ENCODE measurements at places on chromosomes 7 and 10. TPM values are rescaled to one million over a fixed set of nuclear protein-coding genes. Genes with fewer than 3 reads are reported as not detected.
A peak's percentile ranks its signal among the peaks of the same experiment; 100 is the strongest.

GRCh38 chr7:44162785-44163395 is 21.8 kb upstream of the MYL7 start:
- H3K36me3 ChIP-seq = no peaks in the 10 kb centered on the region
- H3K4me1 ChIP-seq = peaks cover 5% of the 10 kb centered on the region
- no peak overlapping the region for H3K4me3 ChIP-seq
- no peak for DNase-seq
- no peaks in the 10 kb centered on the region for H3K27me3 ChIP-seq

GRCh38 chr7:45033931-45034290 is 33.9 kb downstream of the CCM2 start:
- peaks cover 42% of the 10 kb centered on the region for H3K36me3 ChIP-seq
- H3K27me3 ChIP-seq = no peaks in the 10 kb centered on the region
- no peak overlapping the region for H3K4me3 ChIP-seq
- peak overlapping the region; percentile 85 for H3K27ac ChIP-seq

DNA sequence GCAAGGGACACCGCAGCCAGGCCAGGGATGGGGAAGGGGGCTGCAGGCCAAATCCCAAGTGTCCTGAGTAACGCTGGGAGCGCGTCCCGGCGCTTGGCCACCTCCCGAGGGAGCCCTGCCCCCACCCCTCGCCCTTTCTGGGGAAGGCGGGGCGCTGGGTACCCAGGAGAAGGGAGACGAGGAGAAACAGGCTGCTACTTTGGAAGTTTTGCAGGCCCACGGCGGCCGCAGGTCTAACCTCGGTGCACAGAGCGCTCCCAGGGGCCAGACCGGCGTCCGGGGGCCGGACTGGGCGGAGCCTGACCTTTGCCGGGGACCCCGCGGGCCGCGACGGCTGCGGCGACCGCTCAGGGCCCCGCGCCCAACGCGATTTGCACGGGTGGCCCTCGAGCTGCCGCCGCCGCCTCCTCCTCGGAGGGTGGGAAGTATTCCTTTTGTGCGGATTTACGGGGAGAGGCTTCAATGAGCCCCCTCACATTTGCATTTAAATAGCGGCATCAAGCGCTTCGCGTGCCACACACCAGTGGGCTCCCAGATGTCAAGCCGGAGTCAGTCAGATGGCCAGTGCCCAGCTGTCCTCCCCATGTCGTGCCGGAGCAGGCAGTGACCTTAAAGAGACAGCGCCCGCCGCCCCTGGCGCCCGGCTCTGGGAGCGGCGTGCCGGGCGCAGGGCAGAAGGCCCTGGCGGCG is 3.0 kb upstream of the EBF3 start:
- no peak overlapping the region for H3K4me3 ChIP-seq
- DNase-seq = no peak
- no peaks in the 10 kb centered on the region for H3K36me3 ChIP-seq
- peaks cover 17% of the 10 kb centered on the region for H3K4me1 ChIP-seq
- H3K27ac ChIP-seq = no peak overlapping the region

Gene DNTT
- not detected for total RNA-seq

- no peak overlapping the region for H3K4me3 ChIP-seq
- no peaks in the 10 kb centered on the region for H3K27me3 ChIP-seq
- DNase-seq = no peak
- H3K27ac ChIP-seq = no peak overlapping the region
These were observed 745.8 kb downstream of the SUGCT start for GRCh38 chr7:40880581-40880980.

- no peak overlapping the region for H3K4me3 ChIP-seq
- DNase-seq = no peak
- H3K36me3 ChIP-seq = no peaks in the 10 kb centered on the region
- no peaks in the 10 kb centered on the region for H3K4me1 ChIP-seq
These were observed 1196.8 kb upstream of the PHF14 start for GRCh38 chr7:9776900-9777299.

DNA sequence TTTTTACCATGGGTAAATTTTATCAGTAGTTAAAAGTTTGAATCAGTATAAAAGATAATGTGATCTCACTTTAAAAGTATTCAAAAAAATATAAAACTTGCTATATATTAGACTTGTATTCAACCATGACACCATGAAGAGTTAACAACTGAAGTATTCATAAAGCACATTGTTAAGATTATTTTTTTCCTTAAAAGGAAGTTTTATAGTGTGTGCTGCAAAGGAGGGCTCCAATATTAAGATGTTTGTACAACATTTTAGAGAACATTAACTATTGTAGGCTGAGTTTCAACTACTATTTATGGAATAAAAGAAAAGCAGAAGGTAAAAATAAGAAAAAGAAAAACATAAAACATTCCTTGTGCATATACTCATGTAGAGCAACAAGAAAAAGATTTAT is 24.5 kb upstream of the CUBN start:
- no peak for DNase-seq
- H3K27me3 ChIP-seq = no peaks in the 10 kb centered on the region
- H3K36me3 ChIP-seq = peaks cover 5% of the 10 kb centered on the region
- no peak overlapping the region for H3K27ac ChIP-seq
- no peak overlapping the region for H3K4me3 ChIP-seq

Gene CYP2E1
- total RNA-seq = 0.43 TPM

Gene PTPRZ1
- not detected for total RNA-seq

- H3K27me3 ChIP-seq = no peaks in the 10 kb centered on the region
- no peak overlapping the region for H3K4me3 ChIP-seq
- peaks cover 21% of the 10 kb centered on the region for H3K4me1 ChIP-seq
- no peak for DNase-seq
- H3K27ac ChIP-seq = peak overlapping the region; percentile 13
These were observed 94.1 kb upstream of the PCBD1 start for GRCh38 chr10:70982443-70982842.

GRCh38 chr10:127102176-127102575 is 94.2 kb downstream of the INSYN2A start:
- H3K36me3 ChIP-seq = no peaks in the 10 kb centered on the region
- no peak for DNase-seq
- H3K27me3 ChIP-seq = no peaks in the 10 kb centered on the region
- no peaks in the 10 kb centered on the region for H3K4me1 ChIP-seq
- no peak overlapping the region for H3K4me3 ChIP-seq
- H3K27ac ChIP-seq = no peak overlapping the region

DNA sequence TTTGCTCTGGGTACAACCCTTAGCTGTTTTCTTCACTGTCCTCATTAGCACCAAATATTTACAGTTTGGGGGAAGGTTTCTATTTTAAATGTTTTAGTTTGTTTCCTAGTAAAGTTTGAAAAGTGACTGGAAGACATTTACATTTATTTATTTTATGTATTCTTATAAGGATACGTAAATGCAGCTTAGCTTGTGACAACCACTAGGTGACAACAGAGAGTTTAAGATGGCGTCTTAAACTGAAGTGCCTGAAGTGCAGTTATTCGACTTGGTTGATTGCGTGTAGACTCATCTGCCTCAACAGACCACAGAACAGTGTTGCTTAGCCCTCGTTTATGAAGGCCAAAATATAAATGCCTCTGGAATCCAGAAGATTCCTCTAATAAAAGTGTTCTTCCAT is 378.2 kb upstream of the MYO3A start:
- H3K4me1 ChIP-seq = no peaks in the 10 kb centered on the region
- H3K36me3 ChIP-seq = no peaks in the 10 kb centered on the region
- no peak for DNase-seq
- no peak overlapping the region for H3K27ac ChIP-seq
- H3K4me3 ChIP-seq = no peak overlapping the region
- H3K27me3 ChIP-seq = no peaks in the 10 kb centered on the region

- no peaks in the 10 kb centered on the region for H3K36me3 ChIP-seq
- peaks cover 3% of the 10 kb centered on the region for H3K4me1 ChIP-seq
- no peak overlapping the region for H3K27ac ChIP-seq
These were observed 13.6 kb upstream of the COL17A1 start for GRCh38 chr10:104099269-104099668.

Gene ANLN
- total RNA-seq = 45.0 TPM

DNA sequence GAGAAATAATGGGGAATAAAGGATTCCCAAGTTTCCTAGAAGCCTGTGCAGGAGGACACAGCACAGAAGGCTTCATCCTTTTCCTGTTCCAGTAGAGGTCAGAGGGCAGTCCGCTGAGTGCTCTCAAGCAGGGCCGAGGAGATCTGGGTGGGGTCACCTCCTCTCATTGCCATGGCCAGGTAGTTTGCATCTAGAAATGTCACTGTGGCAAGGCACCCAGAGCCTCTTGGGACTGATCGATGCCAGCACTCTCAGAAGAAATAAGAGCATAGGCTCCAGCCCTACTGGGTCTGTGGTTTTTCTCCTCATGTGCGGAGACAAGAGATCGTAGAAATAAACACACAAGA is 7.9 kb downstream of the NUB1 start:
- H3K27me3 ChIP-seq = no peaks in the 10 kb centered on the region
- H3K4me1 ChIP-seq = peaks cover 57% of the 10 kb centered on the region
- peak overlapping the region; percentile 90 for H3K27ac ChIP-seq
- H3K36me3 ChIP-seq = peaks cover 39% of the 10 kb centered on the region
- no peak for DNase-seq
- H3K4me3 ChIP-seq = peak overlapping the region; percentile 72

DNA sequence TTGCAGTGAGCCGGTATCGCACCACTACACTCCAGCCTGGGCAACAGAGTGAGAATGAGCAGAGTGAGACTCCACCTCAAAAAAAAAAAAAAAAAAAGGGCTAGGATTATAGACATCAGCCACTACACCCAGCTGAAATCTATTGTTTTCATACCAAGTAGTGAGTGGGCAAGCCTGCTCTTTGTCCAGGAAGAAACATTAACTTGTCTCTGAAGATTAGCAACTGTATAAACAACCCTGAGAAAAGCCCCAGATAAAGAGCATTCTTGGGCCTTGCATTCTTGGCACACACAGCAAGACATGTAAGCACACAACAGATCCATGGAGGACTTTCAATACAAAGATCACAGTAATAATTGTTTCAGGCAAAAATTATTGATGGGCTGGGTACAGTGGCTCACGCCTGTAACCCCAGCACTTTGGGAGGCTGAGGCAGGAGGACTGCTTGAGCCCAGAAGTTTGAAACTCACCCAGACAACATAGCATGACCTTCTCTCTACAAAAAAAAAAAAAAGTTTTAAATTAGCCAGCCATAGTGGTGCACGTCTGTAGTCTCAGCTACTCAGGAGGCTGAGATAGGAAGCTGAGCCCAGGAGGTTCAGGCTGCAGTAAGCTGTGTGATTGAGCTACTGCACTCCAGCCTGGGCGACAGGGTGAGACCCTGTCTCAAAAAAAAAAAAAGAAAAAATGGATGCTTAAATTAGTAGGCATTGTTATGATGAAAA is 4.4 kb downstream of the PSPH start:
- H3K27ac ChIP-seq = peak overlapping the region; percentile 34
- no peak for DNase-seq
- H3K4me1 ChIP-seq = peaks cover 14% of the 10 kb centered on the region
- no peak overlapping the region for H3K4me3 ChIP-seq

- DNase-seq = no peak
- no peak overlapping the region for H3K4me3 ChIP-seq
- H3K27me3 ChIP-seq = no peaks in the 10 kb centered on the region
- H3K36me3 ChIP-seq = no peaks in the 10 kb centered on the region
These were observed 6.4 kb downstream of the TAS2R41 start for GRCh38 chr7:143484119-143484518.

GRCh38 chr10:4509405-4509804 is 316.6 kb upstream of the AKR1E2 start:
- H3K27ac ChIP-seq = no peak overlapping the region
- peaks cover 4% of the 10 kb centered on the region for H3K4me1 ChIP-seq
- no peaks in the 10 kb centered on the region for H3K36me3 ChIP-seq
- peaks cover 2% of the 10 kb centered on the region for H3K27me3 ChIP-seq
- no peak overlapping the region for H3K4me3 ChIP-seq
- DNase-seq = no peak

GRCh38 chr10:43863859-43864591 is 215.3 kb upstream of the ZNF32 start:
- H3K27me3 ChIP-seq = no peaks in the 10 kb centered on the region
- no peak overlapping the region for H3K27ac ChIP-seq
- no peaks in the 10 kb centered on the region for H3K36me3 ChIP-seq
- no peak overlapping the region for H3K4me3 ChIP-seq
- H3K4me1 ChIP-seq = no peaks in the 10 kb centered on the region
- DNase-seq = no peak

- H3K4me1 ChIP-seq = no peaks in the 10 kb centered on the region
- no peak for DNase-seq
- H3K4me3 ChIP-seq = no peak overlapping the region
- no peak overlapping the region for H3K27ac ChIP-seq
- H3K36me3 ChIP-seq = no peaks in the 10 kb centered on the region
These were observed 953.9 kb downstream of the TYW1 start for GRCh38 chr7:67950321-67951083.

- no peak overlapping the region for H3K27ac ChIP-seq
- no peaks in the 10 kb centered on the region for H3K4me1 ChIP-seq
- DNase-seq = no peak
- no peaks in the 10 kb centered on the region for H3K36me3 ChIP-seq
These were observed 62.9 kb downstream of the ITGB8 start for GRCh38 chr7:20393616-20394015.

DNA sequence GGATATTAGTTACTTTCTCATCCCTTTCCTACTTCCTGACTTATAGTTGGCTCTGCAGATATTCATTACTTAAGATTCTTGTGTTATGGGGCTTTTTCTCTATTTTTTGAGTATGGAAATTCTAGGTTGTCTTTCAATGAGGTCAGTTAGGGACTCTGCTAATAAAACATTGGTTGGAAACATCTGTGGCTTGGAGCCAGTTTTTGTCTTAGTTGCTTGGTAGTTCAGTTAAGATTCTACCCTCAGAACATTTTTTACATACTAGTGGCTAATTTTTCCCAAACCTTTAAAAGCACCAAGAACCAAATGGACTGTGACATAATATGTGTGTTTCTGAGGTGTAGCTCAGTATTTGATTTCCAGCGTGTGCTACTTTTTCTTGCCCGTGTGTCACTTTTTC is 305.6 kb upstream of the FZD1 start:
- H3K27ac ChIP-seq = no peak overlapping the region
- DNase-seq = no peak
- H3K4me1 ChIP-seq = no peaks in the 10 kb centered on the region
- no peaks in the 10 kb centered on the region for H3K27me3 ChIP-seq
- no peak overlapping the region for H3K4me3 ChIP-seq

Gene NDUFB8
- 365 TPM for total RNA-seq

Gene C10orf67
- total RNA-seq = 0.32 TPM

Gene KIFBP
- 9.7 TPM for total RNA-seq

GRCh38 chr10:126524526-126524925 is 136.2 kb upstream of the ADAM12 start:
- H3K27ac ChIP-seq = no peak overlapping the region
- H3K36me3 ChIP-seq = no peaks in the 10 kb centered on the region
- no peaks in the 10 kb centered on the region for H3K27me3 ChIP-seq
- no peak overlapping the region for H3K4me3 ChIP-seq
- H3K4me1 ChIP-seq = no peaks in the 10 kb centered on the region

All from activated CD8-positive, alpha-beta T cell treated with anti-CD3 and anti-CD28 coated beads for 36 hours (primary cell).